ENCODE measurements at places on chromosomes 16 and 17.
A peak's percentile ranks its signal among the peaks of the same experiment; 100 is the strongest.

- no peak for DNase-seq
Measured at GRCh38 chr16:54867302-54867832, 63.3 kb upstream of the IRX5 start.

GRCh38 chr16:1311738-1312466 lies 2.5 kb downstream of the UBE2I start:
- DNase-seq = no peak

DNA sequence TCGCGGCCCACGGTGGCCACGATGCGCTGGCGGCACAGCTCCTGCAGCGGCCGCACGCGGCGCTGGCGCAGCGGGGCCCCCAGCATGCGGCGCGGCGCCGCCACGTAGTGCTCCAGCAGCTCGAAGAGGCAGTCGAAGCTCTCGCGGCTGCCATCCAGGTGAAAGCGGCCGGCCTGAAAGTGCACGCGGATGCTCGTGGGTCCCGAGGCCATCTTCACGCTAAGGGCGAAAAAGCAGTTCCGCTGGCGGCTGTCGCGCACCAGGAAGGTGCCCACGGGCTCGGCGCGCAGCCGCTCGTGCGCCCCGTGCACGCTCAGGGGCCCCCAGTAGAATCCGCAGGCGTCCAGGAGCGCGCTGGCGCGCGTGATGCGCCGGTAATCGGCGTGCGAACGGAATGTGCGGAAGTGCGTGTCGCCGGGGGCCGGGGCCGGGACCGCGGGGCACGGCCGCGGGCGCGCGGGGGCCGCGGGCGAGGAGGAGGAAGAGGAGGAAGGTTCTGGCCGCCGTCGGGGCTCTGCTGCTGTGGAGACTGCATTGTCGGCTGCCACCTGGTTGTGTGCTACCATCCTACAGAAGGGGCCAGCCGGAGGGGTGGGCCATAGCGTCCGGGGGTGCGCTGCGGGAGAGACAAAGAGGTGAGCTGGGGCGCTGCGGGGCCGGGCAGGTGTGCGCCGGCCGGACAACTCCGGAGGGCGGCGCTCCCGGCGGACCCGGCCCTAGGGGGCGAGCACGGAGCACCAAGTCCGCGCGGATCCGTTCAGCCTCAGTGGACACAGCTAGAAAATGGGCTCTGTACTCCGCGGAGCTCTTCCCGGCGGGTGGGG lies 879 bp downstream of the SOCS1 start:
- DNase-seq = peak; percentile 67

DNA sequence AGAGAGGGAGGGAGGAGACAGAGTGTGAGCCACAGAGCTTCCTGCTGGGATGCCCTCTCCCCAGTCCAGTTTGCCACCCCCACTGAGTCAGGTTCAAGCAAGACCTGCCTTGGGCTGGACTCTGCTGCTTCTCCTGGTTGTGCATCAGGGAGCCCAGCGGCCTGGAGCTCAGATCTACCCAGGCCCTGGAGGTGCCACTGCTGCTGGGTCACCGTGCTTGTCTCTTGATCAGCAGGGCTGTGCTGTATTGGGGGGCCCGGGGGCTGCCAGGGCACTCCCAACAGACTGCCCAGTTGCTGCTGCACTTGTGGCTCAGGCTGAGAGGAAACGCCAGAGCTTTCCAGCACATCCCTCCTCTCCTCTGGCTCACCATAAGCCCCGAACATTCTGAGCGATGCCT lies 8.9 kb downstream of the TLE7 start:
- DNase-seq = no peak

- DNase-seq = no peak
Measured at GRCh38 chr16:6317934-6318333, 1014.7 kb upstream of the RBFOX1 start.

- DNase-seq = no peak
Measured at GRCh38 chr17:48816438-48816773, 623 bp downstream of the TTLL6 start.
